ENCODE measurements at places on chromosomes 11 and 22.
A peak's percentile ranks its signal among the peaks of the same experiment; 100 is the strongest.

GRCh38 chr11:57124917-57125316 lies 56.8 kb upstream of the LRRC55 start:
- no peak overlapping the region for H3K27ac ChIP-seq
- no peak overlapping the region for H3K4me3 ChIP-seq
- peaks cover 22% of the 10 kb centered on the region for H3K27me3 ChIP-seq
- no peaks in the 10 kb centered on the region for H3K4me1 ChIP-seq

GRCh38 chr11:83831929-83832328 lies 545.8 kb upstream of the CCDC90B start:
- no peak overlapping the region for H3K4me3 ChIP-seq
- peaks cover 4% of the 10 kb centered on the region for H3K27me3 ChIP-seq
- DNase-seq = no peak
- no peaks in the 10 kb centered on the region for H3K36me3 ChIP-seq
- no peak overlapping the region for H3K27ac ChIP-seq

DNA sequence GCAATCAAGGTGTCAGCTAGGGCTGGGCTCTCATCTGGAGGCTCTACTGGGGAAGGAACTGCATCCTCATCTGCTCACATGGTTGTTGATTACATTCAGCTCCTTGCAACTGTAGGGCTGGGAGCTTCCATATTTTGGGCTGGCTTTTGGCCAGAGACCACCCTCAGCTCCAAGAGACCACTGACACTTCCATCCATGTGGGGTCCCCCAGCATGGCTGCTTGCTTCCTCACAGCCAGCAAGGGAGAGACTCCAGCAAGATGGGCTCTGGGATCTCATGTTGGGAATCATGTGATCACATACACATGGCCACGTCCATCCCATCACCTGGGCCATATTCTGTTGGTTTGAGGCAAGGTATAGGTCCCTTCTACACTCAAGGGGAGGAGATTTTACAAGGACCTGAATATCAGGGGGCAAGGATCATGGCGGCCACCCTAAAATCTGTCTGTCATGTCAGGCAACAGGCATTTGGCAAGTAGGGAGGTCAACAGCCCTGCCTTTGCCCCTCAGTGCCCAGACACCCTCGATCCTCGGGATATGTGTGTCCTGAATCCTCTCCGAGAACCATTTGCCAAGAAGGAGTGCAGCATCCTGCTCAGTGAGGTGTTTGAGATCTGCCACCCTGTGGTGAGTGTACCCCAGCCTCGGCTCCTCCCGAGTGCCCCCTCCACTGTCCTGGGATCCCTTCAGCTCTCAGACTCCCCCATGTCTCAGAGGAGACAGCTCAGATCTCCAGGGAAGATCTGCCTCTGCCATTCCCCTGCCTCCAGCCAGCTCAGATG lies 48.7 kb downstream of the OTOG start:
- no peak overlapping the region for H3K27ac ChIP-seq
- DNase-seq = peak; percentile 5
- no peaks in the 10 kb centered on the region for H3K4me1 ChIP-seq
- H3K4me3 ChIP-seq = no peak overlapping the region
- H3K36me3 ChIP-seq = no peaks in the 10 kb centered on the region

DNA sequence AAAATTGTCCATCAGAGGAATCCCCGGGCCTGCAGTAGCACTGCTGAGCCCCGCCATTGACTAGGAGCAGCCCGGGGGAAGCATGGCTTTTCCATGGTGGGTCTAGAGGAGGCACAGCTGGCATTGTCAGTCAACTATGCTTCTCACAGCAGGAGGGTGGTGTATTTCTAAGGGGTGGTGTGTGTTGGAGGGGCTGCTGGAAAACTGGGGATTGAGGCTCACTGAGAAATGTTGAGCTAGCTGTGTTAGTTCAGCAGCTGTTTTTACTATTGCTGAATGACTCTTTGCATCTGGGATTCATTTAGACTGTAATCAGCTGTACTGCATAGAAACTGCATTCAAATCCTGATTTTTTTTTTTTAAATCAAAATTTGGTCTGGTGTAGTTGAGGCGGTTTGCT lies 5.6 kb downstream of the DDX10 start:
- peaks cover 31% of the 10 kb centered on the region for H3K4me1 ChIP-seq
- DNase-seq = no peak
- H3K27ac ChIP-seq = no peak overlapping the region
- peaks cover 16% of the 10 kb centered on the region for H3K36me3 ChIP-seq

- peaks cover 22% of the 10 kb centered on the region for H3K27me3 ChIP-seq
- no peak for DNase-seq
- H3K4me3 ChIP-seq = no peak overlapping the region
- H3K36me3 ChIP-seq = peaks cover 5% of the 10 kb centered on the region
- peak overlapping the region; percentile 37 for H3K27ac ChIP-seq
- peaks cover 46% of the 10 kb centered on the region for H3K4me1 ChIP-seq
Measured at GRCh38 chr22:19174106-19175025, 4.2 kb downstream of the SLC25A1 start.

- no peak overlapping the region for H3K4me3 ChIP-seq
- DNase-seq = no peak
- H3K36me3 ChIP-seq = no peaks in the 10 kb centered on the region
- peaks cover 9% of the 10 kb centered on the region for H3K27me3 ChIP-seq
- no peak overlapping the region for H3K27ac ChIP-seq
- no peaks in the 10 kb centered on the region for H3K4me1 ChIP-seq
Measured at GRCh38 chr11:119932828-119933562, 204.0 kb upstream of the NECTIN1 start.

GRCh38 chr22:44131412-44131811 lies 49.3 kb upstream of the PARVG start:
- H3K27ac ChIP-seq = no peak overlapping the region
- H3K36me3 ChIP-seq = peaks cover 16% of the 10 kb centered on the region
- no peak overlapping the region for H3K4me3 ChIP-seq
- DNase-seq = no peak

- H3K4me1 ChIP-seq = no peaks in the 10 kb centered on the region
- no peak for DNase-seq
- peaks cover 51% of the 10 kb centered on the region for H3K27me3 ChIP-seq
- H3K4me3 ChIP-seq = no peak overlapping the region
- H3K36me3 ChIP-seq = no peaks in the 10 kb centered on the region
Measured at GRCh38 chr11:117837791-117838190, 13.2 kb upstream of the FXYD2 start.

- DNase-seq = no peak
- H3K27me3 ChIP-seq = no peaks in the 10 kb centered on the region
- H3K4me3 ChIP-seq = no peak overlapping the region
- peaks cover 23% of the 10 kb centered on the region for H3K36me3 ChIP-seq
Measured at GRCh38 chr11:13685461-13686108, 17.1 kb downstream of the FAR1 start.

GRCh38 chr22:47452184-47452583 lies 689.7 kb downstream of the TBC1D22A start:
- no peak overlapping the region for H3K27ac ChIP-seq
- H3K27me3 ChIP-seq = no peaks in the 10 kb centered on the region
- H3K4me3 ChIP-seq = no peak overlapping the region
- no peak for DNase-seq
- H3K4me1 ChIP-seq = no peaks in the 10 kb centered on the region
- H3K36me3 ChIP-seq = no peaks in the 10 kb centered on the region

- H3K27me3 ChIP-seq = no peaks in the 10 kb centered on the region
- H3K4me3 ChIP-seq = no peak overlapping the region
- DNase-seq = no peak
- H3K4me1 ChIP-seq = no peaks in the 10 kb centered on the region
Measured at GRCh38 chr22:46467006-46467405, 70.4 kb downstream of the CELSR1 start.

GRCh38 chr11:76785513-76785912 lies 2.4 kb downstream of the TSKU start:
- DNase-seq = no peak
- H3K36me3 ChIP-seq = no peaks in the 10 kb centered on the region
- H3K4me1 ChIP-seq = peaks cover 27% of the 10 kb centered on the region
- peaks cover 94% of the 10 kb centered on the region for H3K27me3 ChIP-seq

DNA sequence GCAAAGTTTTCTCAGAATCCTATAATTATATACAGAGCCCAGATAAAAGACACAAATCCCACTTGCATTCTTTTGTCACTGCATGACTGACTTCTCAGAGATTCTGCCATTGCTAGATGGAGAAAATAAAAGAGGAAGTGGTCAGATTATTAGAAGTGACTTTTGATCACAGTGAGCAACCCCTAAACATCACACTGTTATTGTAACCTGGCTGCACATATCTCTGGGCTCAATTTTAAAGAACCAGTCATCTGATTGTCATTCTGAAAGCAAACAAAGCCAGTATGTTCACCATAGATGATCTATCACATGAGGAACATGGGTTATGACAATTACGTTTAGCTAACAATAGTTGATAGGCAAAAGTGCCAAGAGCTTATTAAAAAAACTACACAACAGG lies 47.8 kb downstream of the COPB1 start:
- H3K4me3 ChIP-seq = no peak overlapping the region
- H3K4me1 ChIP-seq = peaks cover 15% of the 10 kb centered on the region
- H3K27me3 ChIP-seq = no peaks in the 10 kb centered on the region
- H3K36me3 ChIP-seq = peaks cover 41% of the 10 kb centered on the region

DNA sequence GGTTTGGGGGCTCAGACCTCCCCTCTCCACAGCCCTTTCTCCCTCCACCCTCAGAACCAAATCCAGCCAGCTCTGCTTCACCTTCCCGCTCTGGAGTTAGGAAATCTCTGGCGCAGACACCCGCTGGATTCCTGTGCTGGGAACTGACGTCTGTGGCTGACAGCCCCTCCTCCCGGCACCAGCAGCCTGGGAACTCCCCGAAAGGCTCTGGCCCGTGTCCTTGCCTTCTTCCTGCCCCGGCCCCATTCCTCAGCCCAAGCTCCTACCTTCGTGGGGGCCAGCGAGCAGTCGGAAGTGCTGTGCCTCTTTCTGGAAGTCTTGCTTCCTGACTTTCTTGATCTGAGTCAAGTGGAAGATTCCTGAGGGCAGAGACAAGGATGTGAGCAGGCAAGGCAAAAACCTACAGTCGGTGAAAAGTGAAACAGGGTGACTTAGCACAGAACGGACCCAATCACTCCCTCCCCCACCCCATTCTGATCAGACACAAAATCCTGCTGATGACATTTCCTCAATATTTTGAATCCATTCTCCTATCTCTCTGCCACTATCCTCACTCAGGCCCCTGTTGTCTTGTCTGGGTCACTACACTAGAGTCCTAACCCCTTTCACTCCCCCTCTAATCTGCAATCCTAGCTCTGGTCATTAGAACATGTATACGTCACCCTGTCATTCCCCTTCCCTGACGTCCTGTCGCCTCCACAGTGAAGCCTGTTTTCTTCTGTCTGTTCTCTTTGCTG lies 34.1 kb downstream of the CHRDL2 start:
- H3K27ac ChIP-seq = no peak overlapping the region
- peaks cover 26% of the 10 kb centered on the region for H3K27me3 ChIP-seq
- H3K4me1 ChIP-seq = peaks cover under 1% of the 10 kb centered on the region
- no peaks in the 10 kb centered on the region for H3K36me3 ChIP-seq

DNA sequence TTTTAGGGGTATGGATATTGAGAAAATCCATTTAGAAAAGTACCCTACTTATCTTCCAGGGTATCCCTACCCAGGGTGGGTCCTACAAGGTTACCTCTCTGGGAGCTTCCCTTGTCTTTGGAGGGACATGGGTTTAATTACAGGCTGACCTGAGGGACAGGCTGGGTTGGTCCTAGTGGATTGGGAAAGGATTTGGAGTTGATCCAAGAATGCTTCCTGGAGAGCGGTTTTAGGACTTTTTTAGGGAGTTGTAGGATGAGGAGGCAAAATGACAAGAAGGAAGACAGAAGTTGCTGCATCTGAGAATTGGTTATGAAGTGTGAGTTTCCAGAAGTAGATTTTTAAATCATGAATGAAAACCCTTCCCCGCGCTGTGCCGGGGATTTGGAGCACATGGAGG lies 61.8 kb upstream of the CRTAM start:
- no peaks in the 10 kb centered on the region for H3K36me3 ChIP-seq
- no peak overlapping the region for H3K27ac ChIP-seq
- peaks cover 12% of the 10 kb centered on the region for H3K27me3 ChIP-seq

DNA sequence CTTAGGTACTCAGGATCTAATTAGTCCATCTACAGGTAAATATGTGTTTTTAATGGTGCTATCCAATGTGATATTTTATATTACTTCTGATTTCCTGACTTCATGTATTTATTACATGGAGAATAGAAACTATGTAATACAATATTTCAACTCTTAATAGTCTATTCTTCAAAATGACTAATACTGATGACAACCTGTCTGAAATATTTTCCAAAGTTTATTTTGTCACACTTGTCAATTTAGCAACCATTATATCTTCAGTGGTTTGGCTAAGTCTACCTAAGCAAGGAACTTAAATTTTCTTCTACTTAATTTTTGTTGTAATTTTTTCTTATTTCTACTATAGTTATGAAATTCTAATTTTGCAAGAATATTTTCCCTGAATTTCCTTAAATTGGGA lies 55.0 kb upstream of the CNTN5 start:
- DNase-seq = no peak
- H3K36me3 ChIP-seq = no peaks in the 10 kb centered on the region
- no peak overlapping the region for H3K27ac ChIP-seq
- H3K4me3 ChIP-seq = no peak overlapping the region
- no peaks in the 10 kb centered on the region for H3K27me3 ChIP-seq
- H3K4me1 ChIP-seq = no peaks in the 10 kb centered on the region

- peaks cover 4% of the 10 kb centered on the region for H3K36me3 ChIP-seq
- DNase-seq = no peak
- no peak overlapping the region for H3K4me3 ChIP-seq
- peaks cover 20% of the 10 kb centered on the region for H3K4me1 ChIP-seq
- no peak overlapping the region for H3K27ac ChIP-seq
Measured at GRCh38 chr11:68322052-68322430, 9.7 kb downstream of the LRP5 start.

- no peaks in the 10 kb centered on the region for H3K27me3 ChIP-seq
- no peaks in the 10 kb centered on the region for H3K4me1 ChIP-seq
- no peak overlapping the region for H3K27ac ChIP-seq
- peaks cover 6% of the 10 kb centered on the region for H3K36me3 ChIP-seq
- peak; percentile 44 for DNase-seq
- H3K4me3 ChIP-seq = no peak overlapping the region
Measured at GRCh38 chr11:877565-877964, 33.0 kb downstream of the CHID1 start.

GRCh38 chr11:67321313-67321871 lies 18.1 kb downstream of the SSH3 start:
- DNase-seq = no peak
- peaks cover 15% of the 10 kb centered on the region for H3K4me1 ChIP-seq
- H3K4me3 ChIP-seq = no peak overlapping the region
- peak overlapping the region; percentile 28 for H3K27ac ChIP-seq

DNA sequence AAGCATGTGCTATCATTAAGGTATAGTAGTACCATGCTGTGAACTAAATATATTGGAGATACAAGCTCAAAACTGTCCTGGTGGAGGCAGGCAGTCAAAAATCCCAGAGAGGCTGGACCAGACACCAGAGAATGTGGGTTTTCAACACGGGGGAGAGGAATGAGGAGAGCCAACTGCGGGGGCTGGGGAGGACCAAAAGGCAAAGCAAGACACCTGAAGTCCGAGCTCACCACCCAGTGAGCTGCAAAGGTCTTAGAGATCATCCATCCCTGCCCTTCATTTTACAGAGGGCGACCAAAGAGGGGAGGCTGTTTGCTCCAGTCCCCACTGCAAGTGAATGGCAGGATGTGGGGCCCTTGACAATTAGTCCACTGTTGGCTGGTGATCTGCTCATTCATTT lies 10.0 kb downstream of the RIBC2 start:
- no peaks in the 10 kb centered on the region for H3K4me1 ChIP-seq
- DNase-seq = no peak
- peaks cover 23% of the 10 kb centered on the region for H3K36me3 ChIP-seq
- no peak overlapping the region for H3K27ac ChIP-seq

Data from activated naive CD4-positive, alpha-beta T cell treated with anti-CD3 and anti-CD28 coated beads, Interleukin-2, amount 10 ng/mL, durations not matched to agents 7 days and 5 days (primary cell).